ENCODE measurements at places on chromosomes 12 and 14.

GRCh38 chr12:114636723-114637480 is 47.1 kb downstream of the TBX3 start:
- peak; percentile 29 for DNase-seq

DNA sequence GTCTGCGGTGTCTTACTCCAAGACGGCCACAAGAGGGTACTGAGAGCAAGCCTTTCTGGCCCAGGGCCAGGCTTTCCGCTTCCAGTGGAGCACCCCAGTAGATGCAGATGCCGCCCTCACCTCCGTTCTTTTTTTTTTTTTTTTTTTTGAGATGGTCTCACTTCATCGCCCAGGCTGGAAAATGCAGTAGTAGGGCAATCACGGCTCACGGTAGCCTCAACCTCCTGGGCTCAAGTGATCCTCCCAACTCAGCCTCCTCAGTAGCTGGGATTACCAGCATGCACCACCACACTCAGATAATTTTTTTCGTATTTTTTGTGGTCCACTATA is 5.6 kb upstream of the LBHD2 start:
- DNase-seq: peak; percentile 88

GRCh38 chr14:77058785-77059184 is 30.3 kb upstream of the IRF2BPL start:
- DNase-seq: no peak

DNA sequence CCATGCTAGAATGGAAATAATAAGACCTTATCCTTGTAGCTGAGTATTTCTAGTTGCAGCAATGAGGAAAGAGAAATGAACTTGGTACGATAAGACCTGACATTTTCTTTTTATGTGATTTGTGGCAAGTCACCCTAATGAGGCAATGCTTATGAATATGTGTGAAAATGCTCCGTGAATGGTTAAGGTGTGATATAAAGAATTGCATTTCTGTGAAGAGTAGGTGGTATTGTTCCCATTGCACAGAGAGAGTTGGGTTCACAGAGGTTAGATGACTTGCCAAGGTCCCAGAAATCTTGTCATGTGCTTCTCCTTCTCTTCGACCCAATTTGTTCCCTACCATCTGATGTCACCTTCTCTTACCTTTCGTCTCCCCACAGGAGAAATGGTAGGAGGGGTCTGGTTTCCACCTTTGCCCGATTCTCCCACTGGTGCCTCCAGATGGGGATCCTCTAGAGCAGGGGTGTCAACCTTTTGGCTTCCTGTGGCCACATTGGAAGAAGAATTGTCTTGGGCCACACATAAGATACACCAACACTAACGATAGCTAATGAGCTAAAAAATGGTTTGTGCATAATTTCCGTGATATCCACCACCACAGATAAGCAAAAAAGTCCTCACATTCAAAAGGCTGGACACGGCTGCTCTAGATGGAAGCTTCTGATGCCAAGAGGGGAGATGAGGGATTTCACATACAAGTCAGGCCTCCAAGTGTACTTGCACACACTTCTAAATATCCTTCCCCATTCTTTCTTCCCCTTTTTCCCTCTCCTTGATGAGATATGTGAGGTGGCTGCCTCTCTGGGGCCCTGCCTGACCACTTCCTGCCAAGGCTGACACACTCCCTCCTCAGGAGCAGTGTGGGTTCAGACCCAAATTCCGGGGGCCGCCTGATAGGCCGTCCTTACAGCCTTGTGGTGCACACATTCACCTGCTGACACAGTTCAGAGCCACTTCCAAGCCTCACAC is 96.1 kb downstream of the PLXNC1 start:
- DNase-seq: no peak

DNA sequence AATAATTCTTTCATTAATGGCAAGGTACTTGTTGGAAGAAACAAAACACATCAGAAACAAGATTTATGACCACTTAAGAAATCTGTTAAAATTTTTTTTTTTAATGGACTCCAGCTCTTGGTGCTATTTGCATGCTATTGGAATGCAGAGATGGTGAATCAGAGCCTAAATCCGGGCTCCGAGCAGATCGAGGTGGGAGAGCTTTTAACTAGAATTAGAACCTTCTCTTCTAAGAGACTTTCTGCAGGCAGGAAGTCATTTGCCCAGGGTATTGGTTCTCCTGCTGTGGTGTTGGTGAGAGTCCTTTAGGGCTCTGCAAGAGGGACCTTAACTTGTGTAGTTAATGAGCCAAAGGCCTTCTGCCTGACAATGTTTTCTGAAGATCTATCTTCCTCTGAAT is 419.4 kb downstream of the SNAPC1 start:
- DNase-seq: no peak

GRCh38 chr12:64385468-64385867 is 5.1 kb downstream of the C12orf56 start:
- DNase-seq: no peak

- no peak for DNase-seq
Observed at GRCh38 chr12:5907807-5908206, 37.3 kb downstream of the ANO2 start.

DNA sequence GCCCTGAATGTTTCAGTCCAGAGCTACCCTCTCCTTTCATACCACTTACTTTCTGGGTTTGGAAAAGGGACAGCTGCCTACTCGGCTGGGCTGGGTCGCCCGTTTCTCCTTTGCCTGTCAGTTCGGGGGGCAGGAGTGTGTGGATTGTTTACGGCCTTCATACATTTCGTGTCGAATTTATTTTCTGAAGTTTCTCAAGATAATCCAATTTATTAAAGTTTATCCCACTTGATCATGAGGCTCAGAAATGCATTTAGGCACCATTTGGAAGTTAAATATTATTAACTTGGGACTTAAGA is 608 bp downstream of the ZNF410 start:
- DNase-seq: no peak

GRCh38 chr12:15928870-15929571 is 17.9 kb downstream of the DERA start:
- no peak for DNase-seq

- peak; percentile 56 for DNase-seq
Observed at GRCh38 chr14:58562141-58562540, 75.6 kb upstream of the DACT1 start.

GRCh38 chr12:75323663-75324062 is 6.5 kb downstream of the CAPS2 start:
- DNase-seq: no peak

- no peak for DNase-seq
Observed at GRCh38 chr12:18160901-18161300, 70.9 kb upstream of the RERGL start.

- DNase-seq: no peak
Observed at GRCh38 chr12:58668871-58669270, 251.4 kb downstream of the LRIG3 start.

GRCh38 chr12:65277994-65278575 is 398 bp upstream of the MSRB3 start:
- peak; percentile 17 for DNase-seq

DNA sequence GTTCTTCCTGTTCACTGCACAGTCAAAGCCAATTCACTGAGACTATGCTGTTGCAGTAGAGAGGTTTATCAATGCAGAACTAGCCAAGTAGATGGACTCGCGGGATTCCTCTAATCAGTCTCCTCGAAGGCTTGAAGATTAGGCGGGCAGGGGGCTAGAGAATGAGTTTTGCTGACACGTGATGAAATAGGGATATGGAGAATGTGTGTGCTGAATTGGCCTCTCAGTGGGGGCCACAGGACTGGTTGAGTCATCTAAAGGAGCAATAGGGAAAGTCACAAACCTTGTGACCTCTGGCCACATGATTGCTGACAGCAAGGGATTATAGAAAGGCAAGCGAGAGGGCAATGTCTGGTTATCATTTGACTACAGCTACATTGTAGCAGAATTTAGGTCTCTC is 12.7 kb downstream of the MIPOL1 start:
- DNase-seq: no peak

DNA sequence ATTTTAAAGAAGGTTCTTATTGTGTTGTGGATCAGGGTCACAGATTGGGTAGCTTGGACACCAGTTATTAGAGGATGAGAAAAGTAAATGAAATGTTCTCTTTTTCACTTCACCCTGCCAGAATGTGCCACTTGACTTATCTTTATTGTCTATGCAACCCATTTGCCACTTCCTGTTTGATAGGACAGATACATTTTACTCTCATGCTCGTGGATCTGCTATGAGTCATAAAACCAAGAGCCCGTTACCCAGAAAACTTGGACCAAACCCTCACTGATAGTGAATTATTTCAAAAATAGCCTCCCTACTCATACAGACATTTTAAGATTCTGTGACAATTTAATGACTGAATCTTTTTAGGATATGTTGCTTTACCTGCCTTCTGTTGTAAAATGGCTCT is 1.8 kb downstream of the ISCA2 start:
- DNase-seq: no peak

GRCh38 chr12:68098939-68099338 is 60.6 kb downstream of the IFNG start:
- DNase-seq: no peak

- DNase-seq: no peak
Observed at GRCh38 chr14:81682134-81682533, 148.5 kb upstream of the SEL1L start.

DNA sequence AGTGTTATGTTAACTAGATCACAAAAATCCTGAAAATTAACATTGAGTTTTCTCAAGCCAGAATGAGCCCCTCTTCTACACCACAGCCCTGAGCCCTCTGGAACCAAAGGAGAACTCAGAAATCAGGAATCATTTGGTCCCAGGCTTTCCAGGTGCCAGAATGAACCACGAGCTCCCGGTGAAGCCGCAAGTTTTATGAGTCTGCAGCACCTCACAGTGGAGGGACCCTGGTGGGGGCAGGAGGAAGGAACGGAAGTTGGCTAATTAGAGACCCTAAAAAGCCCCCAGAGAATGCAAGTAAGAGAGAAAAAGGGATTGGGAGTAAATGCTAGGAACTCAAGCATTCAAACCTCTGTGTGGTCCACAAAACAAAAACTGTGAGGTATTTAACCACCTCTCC is 52.9 kb upstream of the BCL2L14 start:
- DNase-seq: peak; percentile 48

DNA sequence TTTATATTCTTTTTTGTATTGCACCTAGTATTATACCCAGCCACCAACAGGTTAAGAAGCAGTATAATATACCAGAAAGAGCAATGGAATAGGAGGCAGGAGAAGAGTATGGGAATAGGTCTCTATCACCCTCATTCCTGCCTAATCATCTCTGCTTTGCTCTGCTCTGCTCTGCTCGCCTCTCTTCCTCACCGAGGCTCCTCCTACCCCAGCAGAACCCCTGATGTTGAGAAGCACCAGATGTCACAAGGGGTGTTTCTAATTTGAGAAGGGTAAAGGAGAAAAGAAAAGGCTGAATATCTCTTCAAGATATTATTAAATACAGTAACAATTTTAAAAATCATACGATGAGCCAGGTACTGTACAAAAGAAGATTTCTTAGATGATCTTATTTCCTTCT is 89.0 kb downstream of the STON2 start:
- peak; percentile 46 for DNase-seq
